ENCODE measurements at places on chromosomes 6 and 20.

DNA sequence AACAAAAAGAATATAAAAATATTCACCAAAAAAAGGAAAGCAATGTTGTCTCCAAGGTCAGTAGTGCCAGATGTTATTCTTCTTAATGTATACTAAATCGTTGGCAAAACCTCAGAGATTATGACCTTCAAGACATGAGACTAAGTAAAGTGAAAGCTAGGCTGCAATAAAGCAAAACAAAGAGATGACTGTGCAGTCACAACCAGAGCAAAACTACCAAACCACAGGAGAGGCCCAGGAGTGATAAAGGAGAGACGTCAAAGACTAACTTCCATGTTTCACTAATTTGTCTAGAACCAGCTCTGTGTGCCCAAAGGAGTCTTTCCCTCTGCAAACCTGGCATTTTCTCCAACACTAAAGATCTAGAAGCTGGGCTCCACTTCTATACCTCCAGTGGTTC lies 155.9 kb upstream of the POU3F2 start:
- no peak for DNase-seq

- no peak for DNase-seq
Measured at GRCh38 chr6:13380761-13381160, 52.4 kb upstream of the TBC1D7 start.

- DNase-seq = no peak
Measured at GRCh38 chr6:136550045-136550329, 235 bp downstream of the MAP7 start.

GRCh38 chr20:48019940-48020339 lies 234.7 kb upstream of the SULF2 start:
- no peak for DNase-seq

DNA sequence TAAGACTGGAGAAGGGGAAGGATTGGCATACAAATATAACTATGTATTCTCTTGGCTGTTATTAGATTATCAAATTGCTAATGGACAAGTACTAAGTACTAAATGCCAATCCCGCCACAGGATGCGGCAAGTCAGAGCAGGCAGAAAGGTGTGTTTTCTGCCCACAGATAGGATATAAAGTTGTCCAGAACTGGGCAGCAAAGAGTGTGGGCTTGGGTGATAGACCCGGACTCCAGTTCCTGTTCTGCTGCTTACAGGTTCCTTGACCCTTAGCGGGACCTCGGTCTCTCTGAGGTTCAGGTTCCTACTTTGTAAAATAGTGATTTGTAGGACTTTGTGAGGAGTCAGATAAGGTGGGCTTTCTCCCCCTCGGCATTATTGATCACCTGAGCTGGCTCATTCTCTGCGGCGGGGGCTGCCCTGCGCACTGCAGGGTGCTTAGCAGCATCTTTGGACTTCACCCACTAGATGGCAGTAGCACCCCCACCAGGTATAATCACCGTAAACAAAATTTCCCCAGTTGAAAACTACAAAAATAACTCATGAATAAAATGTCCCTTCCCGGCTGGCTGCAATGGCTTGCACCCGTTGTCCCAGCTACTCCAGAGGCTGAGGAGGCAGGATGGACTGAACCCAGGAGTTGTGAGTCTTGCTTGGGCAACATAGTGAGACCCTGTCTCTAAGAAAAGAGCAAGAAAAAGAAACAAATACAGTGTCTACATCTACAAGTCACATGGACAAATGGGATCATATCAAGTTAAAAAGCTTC lies 193.1 kb downstream of the DOK5 start:
- DNase-seq = peak; percentile 59

DNA sequence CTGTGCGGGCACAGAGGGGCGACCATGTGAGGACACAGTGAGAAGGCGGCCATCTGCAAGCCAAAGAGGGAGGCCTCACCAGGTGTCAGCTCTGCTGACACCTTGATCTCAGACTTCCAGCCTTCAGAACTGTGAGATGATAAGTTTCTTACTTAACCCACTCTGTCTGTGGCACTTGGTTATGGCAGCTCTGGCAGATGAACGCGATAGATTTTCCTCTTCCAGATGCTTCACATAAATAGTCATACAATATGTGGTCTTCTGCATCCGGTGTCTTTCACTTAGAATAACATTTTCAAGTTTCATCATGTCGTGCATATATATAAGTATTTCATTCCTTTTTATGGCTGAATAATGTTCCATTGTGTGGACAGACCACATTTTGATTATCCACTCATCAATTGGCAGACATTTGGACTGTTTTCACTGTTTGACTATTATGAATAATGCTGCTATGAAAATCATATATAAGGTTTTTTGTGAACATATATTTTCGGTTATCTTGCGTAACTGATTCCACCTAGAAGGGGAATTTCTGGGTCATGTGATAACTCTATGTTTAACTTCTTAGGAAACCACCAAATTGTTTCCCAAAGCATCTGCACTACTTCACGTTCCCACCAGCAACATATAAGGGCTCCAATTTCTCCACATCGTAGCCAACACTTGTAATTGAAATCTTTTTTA lies 30.2 kb downstream of the PRR18 start:
- DNase-seq = no peak

DNA sequence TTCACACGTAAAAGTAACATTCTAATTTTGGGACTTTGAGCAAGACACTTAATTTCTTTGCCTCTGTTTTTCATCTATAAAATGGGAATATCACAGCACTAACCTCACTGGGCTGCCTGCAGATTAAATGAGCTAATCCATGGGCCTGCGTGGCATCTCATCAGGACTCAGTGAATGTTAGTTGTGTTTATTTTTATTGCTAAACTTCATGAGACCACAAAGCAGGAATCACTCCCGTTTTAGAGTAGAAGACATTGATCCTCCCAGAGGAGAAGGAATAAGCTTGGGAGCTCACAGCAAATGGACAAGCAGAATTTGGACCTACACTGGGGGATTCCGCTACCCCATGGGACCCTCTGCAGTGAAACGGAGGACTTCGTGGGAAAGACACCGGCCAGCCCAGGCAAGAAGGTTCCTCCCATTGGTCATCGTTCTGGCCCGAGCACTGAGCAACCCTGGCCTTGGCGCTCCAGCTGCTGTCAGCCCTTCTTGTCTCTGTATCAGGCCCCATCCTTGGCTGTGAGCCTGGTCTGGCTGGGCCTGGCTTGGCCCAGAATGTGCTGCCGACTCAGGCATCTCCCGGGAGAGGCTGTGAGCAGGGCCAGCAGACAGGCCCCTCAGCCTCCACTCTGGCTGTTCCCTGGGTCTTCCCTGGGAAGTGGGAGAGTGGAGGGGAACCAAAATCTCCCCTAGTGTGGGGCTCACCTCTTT lies 79.8 kb downstream of the NFATC2 start:
- no peak for DNase-seq

DNA sequence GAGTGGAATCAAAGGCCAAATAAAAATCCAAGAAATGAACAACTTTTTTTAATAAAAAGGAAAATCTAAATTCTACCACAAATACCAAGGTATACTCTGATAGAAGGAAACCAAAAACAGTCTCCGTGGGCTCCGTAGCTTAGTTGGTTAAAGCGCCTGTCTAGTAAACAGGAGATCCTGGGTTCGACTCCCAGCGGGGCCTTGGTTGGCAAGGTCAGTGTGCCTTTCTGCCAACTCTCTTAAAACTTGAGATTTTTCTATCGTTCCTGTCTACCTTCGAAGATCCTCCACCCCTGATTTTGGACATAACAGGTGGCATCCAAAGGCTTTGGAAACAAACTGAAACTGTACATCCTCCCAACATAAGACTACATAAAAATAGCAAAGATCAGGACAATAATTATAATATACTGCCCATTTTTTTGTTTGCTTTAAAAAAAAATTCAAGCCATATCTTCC lies 197.9 kb downstream of the TRIM27 start:
- peak; percentile 30 for DNase-seq

DNA sequence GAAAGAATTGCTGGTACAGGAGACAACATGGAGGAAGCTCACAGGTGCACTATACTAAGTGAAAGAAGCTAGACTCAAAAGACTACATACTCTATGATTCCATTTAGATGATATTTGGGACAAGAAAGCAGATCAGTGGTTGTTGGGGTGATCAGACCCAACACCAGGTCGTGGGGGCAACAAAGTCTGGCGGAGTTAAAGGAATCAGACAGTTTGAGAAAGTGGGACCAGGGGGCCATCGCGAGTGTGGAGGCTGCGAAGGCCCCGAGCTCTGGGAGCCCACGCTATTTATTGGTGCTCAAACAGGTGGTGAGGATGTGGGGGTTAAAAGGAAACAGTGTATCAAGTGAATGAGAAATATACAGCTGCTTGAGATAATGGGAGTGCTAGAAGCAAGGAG lies 282.8 kb upstream of the SGK1 start:
- DNase-seq = no peak

DNA sequence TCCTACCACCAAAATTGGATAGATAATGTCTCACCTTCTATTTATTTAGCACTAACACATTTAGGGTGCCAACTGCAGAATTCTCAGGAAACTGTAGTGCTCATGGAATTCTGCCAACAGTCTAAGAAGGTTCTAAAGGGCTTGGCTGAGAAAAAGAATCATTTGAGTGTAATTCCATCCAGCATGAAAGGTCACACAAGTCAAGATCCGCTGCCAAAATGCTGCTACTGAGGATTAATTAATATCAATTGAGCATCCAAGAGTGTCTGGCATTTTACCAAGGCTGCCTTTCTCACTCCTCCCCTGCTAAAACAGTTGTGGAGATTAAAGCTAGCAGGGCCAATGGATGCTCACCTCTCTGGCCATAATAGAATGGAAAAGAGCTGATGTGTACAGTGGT lies 112.7 kb downstream of the FHL5 start:
- DNase-seq = no peak

- DNase-seq = no peak
Measured at GRCh38 chr6:90484903-90485302, 102.0 kb downstream of the MAP3K7 start.

GRCh38 chr20:50068041-50068651 lies 44.8 kb downstream of the UBE2V1 start:
- no peak for DNase-seq

DNA sequence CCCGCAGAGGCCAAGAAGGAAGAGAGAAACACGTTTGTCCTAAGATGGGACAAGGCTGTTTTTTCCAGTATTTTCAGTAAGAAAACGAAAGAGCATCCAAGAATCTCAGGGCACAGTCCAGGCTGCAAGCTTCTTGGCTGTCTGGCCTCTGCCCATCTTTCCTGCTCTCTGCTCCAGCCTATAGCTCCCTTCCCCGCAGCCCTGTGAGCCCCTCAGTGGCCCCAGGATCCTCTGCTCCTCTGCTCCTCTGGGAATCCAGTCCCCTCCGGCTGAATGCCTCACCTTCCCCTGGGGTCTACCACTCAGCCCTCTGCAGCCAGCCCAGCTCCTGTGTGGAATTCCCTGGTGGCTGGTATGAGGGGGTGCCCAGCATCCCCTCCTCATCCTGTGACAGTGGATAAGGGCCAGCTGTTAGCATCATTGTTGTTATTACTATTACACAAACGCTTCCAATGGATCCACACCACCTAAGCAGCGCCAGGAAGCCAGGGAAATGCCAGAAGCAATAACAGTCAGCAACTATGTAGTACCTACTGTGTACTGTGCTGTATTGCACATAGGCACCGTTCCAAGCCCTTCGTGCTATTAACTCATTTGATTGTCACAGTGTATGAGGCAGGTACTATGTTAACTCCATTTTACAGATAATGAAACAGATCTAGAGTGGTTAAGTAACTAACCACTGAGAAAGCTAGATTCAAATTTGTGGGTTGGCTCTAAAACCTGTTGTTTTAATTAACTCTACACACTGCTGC lies 60.3 kb upstream of the PTPN1 start:
- DNase-seq = no peak

- no peak for DNase-seq
Measured at GRCh38 chr6:40894962-40895799, 143.8 kb downstream of the UNC5CL start.

- no peak for DNase-seq
Measured at GRCh38 chr6:24060982-24061754, 64.8 kb upstream of the NRSN1 start.

DNA sequence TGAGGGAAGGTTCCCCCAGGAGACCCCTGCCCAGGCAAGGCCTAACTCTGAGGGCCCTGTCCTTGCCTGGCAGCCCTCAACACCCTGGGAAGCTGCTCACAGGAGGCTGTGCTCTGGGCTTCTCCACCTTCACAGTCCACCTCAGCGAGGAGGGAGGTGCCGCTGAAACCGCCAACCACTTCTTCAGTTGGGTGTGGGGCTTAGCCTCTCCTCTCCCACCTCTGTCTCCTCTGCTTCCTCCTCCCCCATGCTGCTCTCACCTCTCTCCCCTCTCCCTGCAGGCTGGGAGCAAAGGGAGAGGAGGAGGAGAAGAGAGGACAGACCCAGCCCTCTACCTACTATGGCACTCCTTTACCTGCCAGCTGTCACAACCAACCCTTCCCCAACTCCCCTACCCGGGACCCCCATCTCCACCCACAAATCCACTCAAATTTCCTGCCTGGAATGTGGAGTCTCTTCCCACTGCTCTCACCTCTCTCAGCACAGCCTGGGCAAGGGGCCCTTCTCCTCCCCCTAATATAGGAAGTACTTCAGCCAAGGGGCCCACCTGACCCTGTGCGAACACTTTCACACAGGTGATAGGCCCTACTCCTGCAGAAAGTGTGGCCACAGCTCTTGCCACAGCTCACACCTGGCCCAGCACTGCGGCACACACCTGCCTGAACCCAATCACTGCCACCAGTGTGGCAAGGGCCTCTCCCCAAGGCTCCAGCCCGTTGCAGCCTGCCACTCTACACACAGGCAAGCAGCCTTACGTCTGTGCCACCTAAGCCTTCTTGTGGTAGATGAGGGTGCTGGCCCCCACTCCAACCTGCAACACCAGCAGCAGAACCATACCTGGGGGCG lies 7.2 kb downstream of the RING1 start:
- no peak for DNase-seq

DNA sequence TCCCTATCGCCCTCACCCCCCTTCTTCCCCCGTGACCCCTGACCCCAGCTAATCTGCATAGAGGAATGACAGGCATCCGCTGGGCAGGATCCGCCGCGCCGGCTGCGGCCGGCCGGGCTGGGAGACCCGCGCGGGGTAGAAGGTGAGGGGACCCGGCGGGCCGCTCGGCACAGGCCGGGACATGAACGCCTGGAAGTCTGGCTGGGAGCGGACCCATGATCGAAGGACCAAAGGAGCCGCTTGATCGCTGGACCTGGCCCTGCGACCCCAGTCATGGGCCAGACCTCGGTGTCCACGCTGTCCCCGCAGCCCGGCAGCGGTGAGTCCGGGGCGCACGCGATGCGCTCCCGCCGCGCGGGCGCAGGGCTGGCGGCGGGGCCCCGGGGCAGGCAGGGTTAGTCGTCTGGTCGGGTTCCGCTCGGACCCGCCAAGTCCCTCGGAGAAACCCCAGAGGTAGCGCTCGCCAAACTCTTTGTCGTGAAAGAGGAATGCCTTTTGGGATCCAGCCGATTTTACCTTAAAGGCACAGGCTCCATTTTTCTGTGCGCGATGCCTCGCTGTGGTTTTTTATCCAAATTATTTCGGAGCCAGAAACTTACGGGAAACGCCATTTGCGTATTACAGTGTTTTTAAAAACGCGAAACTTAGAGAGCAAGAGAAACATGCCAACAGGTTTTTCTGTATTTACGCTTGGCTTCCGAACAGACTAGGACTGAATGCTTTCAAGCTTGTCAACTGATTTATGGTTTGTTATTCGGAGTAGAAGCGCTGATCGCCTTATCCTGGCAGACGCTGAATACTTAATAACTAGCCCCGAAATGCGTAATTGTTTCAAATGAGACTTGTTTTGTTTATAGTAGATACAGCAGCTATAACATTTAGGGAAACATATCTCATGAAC lies at the start of gene PHACTR2:
TSS of gene PHACTR2 (plus strand) at position 75 of the 901 bp plus-strand sequence. CDS start at position 274, 199 bp downstream.
- DNase-seq = peak; percentile 65

All from activated CD4-positive, alpha-beta T cell treated with anti-CD3 and anti-CD28 coated beads for 48 hours (primary cell).